ENCODE measurements at places on chromosomes 3 and 15. TPM values are rescaled to one million over a fixed set of nuclear protein-coding genes. Genes with fewer than 3 reads are reported as not detected.

The GABRR3 gene
- total RNA-seq: not detected

DNA sequence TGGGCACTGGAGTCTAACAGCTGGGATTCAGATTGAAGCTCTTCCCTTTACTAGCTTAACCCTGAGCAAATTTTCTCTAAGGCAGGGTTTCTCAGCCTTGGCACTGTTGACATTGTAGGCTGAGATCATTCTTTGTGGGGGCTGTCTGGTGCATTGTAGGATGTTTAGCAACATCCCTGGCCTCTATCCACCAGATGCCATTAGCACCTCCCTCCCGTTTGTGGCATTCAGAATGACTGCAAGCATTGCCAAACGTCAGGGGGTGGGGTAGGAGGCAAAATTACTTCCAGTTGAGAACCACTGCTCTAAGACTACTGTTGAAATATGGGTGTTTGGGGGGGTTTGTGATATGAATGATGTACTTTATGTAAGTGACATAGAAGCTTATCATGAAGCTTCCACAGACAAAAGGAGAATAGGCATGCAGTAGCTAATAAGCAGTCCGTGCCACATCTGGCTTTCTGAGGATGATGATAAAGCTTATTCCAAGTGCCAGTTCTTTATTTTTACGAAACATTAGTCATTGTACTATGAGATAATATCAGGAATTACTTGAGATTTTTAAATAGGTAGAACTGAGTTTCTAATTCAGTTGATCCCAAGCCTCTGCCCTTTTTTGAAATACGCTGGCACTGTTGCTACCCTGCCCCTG is 39.3 kb downstream of the NKIRAS1 start:
- no peak for DNase-seq

GRCh38 chr15:92243227-92243626 is 150.5 kb upstream of the ST8SIA2 start:
- DNase-seq: no peak

DNA sequence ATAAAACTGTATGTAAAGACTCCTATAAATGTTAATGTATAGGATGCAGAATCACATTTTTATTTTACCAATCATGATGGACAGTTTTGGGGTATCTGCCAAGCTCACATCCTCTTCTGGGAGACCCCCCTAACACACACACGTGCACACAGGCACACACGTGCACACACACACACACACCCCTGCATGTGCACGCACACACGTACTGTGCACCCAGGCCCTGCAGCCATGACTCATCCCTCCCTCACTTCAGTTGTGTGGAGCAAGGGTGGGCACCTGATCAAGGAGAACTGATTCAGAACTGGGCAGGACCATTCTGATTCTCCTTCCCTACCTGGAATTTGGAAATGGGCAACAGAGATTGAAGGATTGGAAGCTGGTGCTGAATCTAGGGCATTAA is 16.0 kb upstream of the MINDY4B start:
- no peak for DNase-seq

DNA sequence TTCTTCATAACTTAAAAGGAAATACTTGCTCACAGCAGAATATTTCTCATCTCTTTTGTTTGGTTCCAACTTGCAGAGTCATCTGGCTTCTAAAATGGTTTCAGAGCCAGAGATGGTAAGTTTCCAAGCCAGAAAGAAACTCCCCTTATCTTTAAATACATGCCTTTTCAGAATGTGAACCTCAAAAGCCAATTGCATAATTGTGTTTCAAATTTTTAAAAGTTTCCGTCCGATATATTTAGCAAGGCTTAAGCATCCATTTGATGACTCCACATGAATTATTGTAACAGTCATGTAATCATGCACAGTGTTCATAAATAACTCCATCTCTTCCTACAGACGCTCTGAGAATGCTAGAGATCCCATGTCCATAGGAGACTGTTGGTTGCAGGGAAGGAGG is 40.6 kb upstream of the C3orf80 start:
- DNase-seq: no peak
